ENCODE measurements at places on chromosomes 12 and 14.

DNA sequence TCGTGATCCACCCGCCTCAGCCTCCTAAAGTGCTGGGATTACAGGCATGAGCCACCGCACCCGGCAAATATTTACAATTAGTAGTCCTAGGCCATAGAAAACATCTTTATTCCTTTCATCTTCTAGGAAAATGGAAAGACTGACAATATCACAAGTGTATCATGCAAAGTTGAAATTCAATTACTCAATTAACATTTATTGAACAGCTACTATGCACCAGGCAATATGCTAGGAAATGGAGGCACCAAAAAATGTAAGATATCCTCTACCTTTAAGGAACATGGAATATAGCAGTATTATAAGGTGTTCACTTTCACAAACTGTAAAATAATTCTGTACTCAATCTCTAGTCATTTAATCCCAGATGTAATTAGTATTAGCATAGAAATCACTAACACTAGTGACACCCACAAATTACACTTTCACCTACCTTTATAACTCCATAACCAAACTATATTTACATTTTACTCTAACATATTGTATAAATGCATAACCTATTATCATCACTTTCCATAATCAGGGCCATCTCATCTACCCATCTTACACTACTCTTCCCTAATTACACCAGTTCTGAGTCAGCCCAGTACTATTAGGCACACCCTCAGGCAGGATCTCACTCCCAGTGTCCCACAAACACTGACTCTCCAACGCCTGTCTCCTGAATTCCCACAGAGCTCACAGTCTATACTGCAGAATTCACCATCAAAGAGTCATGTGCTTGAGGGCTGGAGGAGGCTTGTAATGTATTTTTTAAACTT lies 10.4 kb downstream of the CORO1C start:
- DNase-seq: no peak

DNA sequence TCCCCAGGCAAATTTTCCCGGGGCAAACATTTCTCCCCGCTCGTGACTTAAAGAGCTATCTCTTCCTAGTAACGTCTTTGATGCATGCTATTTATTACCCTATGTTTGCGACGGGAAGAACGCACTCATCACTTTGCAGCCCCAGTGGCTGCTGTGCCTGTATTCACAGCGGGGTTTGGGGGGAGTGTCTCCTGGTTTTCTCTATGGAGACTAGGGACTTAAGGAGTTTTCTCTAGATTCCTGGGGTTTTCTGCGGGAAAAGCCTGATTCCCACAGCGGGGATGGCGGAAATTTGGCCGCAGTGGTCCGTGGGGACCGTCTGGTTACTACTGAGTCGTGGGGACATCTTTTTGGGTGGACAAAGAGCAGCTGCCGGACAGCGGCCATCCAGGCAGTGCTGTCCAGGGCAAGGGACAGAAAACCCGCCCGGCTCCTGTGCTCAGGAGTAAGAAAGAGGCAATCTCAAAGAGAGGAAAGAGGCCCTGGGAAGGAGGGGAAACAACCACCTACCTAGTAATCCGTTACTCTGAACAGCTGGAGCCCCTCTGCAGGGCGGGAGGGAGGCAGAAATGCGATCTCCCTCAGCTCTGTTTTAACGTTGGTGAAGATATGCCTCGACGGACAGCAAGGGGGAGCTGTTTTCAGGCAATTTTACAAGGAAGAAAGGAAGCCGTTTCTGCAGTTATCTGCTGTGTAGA lies 771 bp upstream of the AVPR1A start:
- no peak for DNase-seq

- no peak for DNase-seq
Observed at GRCh38 chr14:67392800-67393199, 19.2 kb downstream of the PLEK2 start.

DNA sequence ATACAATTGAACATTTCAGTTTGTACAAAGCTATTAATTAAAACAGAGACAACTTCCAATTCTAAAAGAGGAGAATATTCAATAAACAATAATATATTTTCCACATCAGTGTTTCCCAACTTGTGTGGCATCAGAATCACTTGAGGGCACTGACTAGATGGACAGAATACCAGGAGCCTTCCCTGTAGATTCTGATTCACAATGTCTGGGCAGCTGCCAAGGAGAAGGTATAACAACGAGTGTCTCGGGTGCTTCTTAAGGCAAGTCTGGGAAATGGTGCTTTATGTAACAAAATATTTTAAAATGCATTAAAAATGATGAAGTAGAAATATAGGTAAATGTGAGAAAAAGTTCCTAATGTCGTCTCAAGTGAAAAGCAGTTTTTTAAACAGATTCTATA lies 26.2 kb downstream of the GALC start:
- no peak for DNase-seq

DNA sequence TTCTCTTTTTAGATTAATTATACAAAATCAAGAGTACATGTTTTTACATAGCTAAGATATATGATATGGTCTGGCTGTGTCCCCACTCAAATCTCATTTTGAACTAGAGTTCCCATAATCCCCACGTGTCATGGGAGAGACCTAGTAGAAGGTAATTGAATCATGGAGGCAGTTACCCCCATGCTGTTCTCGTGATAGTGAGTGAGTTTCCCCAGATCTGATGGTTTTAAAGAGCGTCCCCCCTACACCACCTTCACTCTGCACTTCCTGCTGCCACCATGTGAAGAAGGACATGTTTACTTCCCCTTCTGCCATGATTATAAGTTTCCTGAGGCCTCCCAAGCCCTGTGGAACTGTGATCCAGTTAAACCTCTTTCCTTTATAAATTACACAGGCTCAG lies 21.4 kb upstream of the DRAM1 start:
- no peak for DNase-seq

DNA sequence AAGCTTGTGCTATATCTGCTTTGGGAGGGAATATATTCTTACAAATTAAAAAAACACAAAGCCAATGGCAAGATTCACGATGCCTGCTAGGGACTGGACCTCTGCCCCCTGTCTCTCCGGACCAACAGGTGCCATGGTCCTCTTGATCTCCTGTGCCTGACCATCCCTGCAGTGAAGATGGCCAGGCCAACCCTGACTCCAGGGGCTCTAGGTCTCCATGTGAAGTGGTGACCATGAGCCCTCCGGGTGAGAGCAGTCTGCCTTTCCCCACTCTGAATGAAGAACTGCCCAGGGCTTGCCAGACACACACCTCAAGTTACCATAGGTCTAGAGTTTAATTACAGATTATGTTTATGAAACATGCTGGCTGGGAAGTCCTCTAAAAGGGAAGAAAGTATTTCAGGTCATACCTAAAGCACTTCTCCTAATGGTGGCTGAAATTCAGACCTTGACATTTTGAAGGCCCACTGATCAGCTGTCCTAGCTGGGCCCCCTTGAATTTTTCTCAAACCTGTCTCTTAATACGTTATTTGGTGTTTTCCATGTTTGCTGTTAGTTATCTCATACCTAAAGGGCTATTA lies 1.4 kb downstream of the ARHGDIB start:
- DNase-seq: no peak

DNA sequence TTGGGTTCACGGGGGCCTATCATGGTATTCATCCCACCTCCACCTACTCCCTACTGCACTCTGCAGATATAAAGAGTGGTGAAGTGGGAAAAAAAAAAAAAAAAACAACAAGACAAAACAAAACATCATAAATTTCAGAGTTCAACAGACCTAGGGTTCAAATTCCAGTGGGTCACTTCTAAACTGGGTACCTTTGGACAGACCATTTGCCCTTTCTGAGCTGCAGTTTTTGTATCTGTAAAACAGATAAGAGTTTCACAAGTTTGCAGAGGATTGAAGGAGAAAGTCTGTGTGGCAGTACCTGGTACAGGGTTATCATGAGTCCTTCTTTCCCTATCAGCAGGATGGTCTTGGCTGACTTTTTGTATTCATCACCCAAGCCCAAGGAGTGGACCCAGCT lies 211.2 kb upstream of the EEA1 start:
- no peak for DNase-seq

- no peak for DNase-seq
Observed at GRCh38 chr12:41459906-41460214, 271.7 kb downstream of the PDZRN4 start.

- no peak for DNase-seq
Observed at GRCh38 chr14:100108840-100109593, 43.8 kb downstream of the EVL start.

GRCh38 chr14:29016050-29016900 lies 249.7 kb downstream of the FOXG1 start:
- DNase-seq: no peak

- no peak for DNase-seq
Observed at GRCh38 chr12:67794161-67794560, 145.6 kb downstream of the DYRK2 start.

DNA sequence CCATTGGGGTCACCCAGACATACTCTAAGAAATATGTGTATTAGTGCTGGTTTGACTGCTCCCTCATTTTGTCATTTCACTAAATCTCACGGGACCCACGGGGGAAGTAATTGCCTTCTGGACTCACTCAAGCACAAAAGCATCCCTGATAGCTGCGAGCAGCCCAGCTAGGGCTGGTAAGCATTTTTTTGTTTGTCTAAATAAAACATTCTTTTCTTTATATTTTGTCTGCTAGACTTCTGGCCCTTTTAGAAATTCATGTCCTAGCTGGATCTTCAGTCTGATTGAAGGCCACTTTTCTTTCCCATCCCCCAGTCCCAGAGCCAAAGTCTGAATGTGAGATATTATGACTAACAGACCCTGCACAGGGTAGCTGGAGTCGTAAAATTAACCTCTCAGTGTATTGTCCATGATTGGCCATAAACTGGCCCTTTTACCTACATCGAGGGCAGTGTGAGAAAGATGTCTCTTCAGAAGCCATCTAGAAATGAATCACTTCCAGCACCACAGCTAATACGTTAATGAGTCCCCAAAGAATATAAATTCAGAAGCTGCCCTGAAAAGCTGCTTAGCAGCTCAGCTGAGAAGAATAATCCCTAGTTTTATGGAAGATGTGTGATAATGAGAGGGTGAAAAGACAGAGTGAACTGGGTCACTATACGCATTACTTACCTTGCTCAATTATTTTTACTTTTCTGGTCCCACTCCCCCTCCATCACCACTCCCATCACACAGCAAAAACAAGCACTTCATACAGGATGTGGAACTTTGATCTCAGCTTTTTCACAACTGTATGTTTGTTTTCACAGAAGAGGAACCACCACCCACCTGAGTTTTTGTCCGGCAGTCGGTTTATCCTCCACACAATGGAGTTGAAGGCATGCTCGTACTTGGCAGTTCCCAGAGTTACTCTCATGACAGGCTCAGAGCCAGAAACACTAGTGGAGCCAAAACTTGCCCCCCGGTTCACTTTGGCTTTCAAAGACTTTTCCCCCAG lies 55.6 kb upstream of the GTF2A1 start:
- no peak for DNase-seq

GRCh38 chr12:95257541-95257940 lies 39.9 kb downstream of the VEZT start:
- DNase-seq: no peak

DNA sequence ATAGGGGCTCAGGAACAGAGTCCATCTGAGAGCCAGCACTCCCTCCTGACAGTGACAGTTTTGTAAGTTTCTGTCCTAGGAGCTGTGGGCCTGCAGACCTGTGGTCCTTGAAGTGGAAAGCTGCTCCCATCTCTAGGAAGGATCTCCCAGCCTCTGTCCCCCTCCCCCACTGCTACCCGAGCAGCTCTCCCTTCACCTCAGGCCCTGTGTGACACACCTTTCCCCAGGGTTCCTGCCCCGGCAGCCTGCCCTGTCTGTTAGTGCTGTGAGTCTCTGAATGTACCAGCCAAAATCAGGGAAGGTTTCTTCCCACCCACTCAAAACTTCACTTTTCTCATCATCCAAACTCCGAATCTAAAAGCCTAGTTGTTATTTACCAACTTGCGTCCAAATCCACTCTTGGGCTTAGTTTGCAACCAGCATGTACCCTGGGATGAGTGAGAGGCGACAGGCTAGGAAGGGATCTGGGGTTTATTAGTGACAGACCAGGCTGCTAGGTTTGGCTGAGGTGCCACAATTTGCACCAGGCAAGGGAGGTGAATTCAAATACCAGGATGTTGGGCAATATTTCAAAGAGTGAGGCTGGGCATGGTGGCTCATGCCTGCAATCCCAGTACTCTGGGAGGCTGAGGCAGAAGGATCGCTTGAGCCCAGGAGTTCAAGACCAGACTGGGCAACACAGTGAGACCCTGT lies 39.9 kb downstream of the NINJ2 start:
- DNase-seq: no peak

- DNase-seq: no peak
Observed at GRCh38 chr12:56084958-56085543, 5.1 kb downstream of the ERBB3 start.

GRCh38 chr14:101191721-101192660 lies 288.5 kb upstream of the RTL1 start:
- no peak for DNase-seq

- DNase-seq: no peak
Observed at GRCh38 chr12:104507672-104508071, 50.9 kb downstream of the CHST11 start.

DNA sequence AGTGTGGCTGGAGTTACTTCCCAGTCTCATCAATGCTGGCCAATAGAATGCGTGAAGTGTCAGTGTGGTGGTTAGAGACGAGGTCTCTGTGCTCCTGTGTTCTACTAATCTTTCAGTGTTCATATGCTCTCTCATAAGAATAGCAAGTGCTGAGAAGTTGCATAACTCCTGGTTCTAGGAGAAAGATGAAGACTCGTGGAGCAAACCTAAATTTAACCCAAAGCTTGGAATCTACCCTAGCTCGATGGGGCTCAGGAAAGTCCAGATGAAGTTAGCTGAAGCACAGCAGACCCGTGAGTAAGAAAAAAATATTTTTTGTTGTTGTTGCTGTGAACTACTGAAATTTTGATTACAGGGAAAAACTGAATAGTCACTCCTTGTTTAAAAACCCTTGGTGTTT lies 412.6 kb downstream of the APAF1 start:
- no peak for DNase-seq

GRCh38 chr12:50765095-50765911 lies 1.4 kb downstream of the ATF1 start:
- no peak for DNase-seq

- no peak for DNase-seq
Observed at GRCh38 chr14:99824776-99825175, 31.6 kb downstream of the EML1 start.

DNA sequence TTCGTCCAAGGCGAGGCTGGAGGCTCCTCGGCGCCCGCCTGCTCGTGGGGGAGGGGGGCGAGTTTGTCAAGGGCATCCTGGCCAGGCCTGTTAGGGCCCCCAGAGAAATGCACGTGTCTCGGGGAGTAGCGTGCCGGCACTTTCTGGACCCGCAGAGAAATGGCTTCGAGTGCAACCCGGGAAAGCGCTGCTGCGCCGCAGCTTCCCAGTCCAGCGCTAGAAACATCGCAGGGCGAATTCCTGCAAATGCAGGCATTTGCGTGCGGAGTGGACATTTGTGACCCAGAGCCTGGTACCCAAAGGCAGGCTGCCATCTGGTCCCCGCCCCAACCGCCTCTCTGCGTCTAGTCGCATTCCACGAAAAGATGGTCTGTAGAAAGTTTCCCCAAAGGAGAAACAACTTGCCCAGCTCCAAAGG lies 756 bp downstream of the LGR5 start:
- no peak for DNase-seq

All from stimulated activated CD4-positive, alpha-beta T cell treated with anti-CD3 and anti-CD28 coated beads, TNF-alpha, amount 100 ng/mL, for 24 hours (primary cell).